T-helper 17 cell (primary cell): ENCODE measurements at places on chromosomes 3 and 15.

- no peak for DNase-seq
These were observed 22.1 kb downstream of the UBE3A start for GRCh38 chr15:25416693-25417092.

DNA sequence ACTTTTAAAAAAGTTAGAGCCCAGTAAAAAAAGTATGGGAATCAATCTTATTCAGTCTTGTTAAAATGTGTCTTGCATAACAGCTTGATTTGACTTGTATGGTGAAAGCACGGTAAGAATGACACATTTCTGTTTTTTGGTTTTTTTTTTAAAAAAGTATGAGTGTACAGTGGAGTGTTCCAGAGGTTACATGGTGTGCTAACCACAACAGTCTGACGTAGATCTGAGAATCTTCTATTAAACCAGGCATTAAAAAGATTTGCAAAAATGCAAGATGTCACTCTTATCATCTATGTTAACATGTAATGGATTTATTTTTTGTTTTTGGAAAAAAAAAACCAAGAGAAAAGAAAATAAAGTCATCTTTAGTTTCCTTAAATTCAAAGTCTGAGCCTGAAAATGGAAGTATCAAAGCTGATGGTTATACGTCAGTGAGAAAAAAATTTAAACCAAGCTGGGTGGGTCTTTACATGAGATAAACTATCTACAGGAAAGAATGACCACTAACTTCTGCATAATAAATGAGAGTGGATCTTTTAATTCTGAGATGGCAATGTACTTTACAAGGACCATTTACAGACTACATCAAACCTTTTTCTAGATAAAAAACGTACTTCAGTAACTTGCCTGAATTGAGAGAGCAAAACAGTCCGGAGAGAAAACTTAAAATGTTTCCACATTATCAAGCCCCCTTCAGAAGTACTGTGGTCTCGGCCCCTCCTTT, 1.6 kb downstream of the GABPB1 start:
- no peak for DNase-seq

- no peak for DNase-seq
These were observed 158.7 kb downstream of the MTHFS start for GRCh38 chr15:79738143-79738542.

DNA sequence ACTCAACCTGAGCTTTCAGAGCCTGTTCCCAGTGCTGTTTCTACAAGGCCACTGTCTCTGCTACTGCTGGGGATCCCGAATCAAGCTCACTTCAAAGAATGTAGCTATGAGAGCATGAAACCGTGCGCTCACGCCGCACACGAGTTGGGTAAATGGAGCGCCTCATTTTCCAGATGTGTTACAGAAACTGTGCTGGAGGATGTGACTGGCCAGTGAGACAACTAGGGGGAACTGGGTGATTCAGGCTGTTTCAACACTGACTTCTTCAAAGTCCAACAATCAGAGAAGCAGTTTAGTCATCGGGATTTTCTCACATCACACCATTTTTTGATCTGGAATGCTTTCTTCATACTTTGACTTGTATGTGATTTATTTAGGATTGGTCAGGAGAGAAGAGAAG, 3.5 kb downstream of the ZNF710 start:
- no peak for DNase-seq

DNA sequence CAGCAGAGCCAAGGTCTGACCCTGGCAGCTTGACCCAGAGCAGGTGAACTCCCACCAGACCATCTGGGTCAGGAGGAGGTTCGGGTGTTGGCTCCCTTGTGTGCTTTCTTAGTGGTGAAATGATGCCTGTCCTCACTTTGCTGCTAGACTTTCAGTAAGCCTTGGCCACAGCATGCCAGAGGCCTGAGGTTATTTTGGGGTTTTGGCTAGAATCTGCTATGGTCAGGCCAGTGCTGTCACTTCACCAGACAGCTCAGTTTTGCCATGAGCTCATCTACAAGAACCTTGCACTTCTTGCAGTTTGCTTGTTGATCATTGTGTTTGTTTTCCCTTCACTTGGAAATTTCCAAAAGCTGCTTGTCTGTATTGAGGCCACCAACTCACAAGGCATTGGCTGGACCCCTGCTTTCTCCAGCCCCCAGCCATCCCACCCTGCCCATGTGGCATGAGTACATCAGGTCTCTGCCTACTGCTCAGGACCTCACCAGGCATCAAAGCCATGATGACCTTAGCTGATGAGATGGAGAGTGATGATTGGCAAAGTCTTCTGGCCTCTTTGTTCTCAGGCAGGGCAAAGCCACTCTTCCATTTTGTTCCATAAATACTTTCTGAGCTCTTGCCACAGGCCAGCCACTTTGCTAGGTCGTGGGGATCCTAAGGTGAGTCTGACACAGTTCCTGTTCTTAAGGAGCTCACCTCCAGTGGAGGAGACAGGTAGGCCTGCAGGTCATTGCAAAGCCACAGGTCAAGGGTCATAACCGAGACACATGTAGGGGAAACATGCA, 122.6 kb downstream of the ARNT2 start:
- no peak for DNase-seq

- DNase-seq: no peak
These were observed 397.8 kb upstream of the NR2F2 start for GRCh38 chr15:95932676-95933075.

DNA sequence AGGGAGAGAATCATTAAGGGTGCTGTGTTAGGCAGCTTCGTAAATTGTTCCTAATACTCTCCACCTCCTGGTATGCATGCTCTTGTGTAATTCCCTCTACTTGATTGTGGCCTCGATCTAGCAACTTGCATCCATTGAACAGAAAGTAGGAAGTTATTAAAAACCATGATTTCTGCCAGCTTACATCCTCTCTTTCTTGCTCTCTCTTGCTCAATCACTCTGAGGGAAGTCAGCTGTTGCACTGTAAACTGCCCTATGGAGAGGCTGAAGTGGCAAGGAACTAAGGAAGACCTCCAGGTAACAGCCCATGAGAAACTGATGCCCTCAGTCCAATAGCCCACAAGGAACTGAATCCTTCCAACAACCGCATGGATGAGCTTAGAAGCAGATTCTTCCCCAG, 92.6 kb downstream of the ERC2 start:
- no peak for DNase-seq

GRCh38 chr15:62357431-62357830, 192.3 kb upstream of the C2CD4B start:
- DNase-seq: no peak

- DNase-seq: no peak
These were observed 7.8 kb downstream of the SLC51B start for GRCh38 chr15:65052956-65053355.

- DNase-seq: no peak
These were observed 90.3 kb downstream of the BCHE start for GRCh38 chr3:165746874-165747273.

DNA sequence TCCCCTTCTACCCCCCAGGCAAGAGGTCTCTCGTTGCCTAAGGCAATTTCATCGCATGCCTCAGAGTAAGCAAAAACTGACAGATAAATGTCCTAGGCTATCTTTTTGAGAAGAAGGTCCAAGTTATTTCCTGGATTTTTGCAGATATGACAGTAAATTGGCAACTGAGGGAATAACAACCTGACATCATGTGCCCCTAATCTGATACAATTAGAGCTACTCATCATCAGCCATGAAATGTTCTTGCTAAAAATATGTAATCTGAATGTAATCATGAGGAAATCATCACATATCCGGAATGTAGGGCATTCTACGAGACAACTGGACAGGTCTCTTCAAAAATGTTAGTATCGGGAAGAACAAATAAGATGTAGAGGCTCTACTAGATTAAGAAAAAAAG, 44.1 kb downstream of the TNIK start:
- DNase-seq: no peak

- DNase-seq: no peak
These were observed 190.1 kb downstream of the ZIC4 start for GRCh38 chr3:147216143-147216673.

DNA sequence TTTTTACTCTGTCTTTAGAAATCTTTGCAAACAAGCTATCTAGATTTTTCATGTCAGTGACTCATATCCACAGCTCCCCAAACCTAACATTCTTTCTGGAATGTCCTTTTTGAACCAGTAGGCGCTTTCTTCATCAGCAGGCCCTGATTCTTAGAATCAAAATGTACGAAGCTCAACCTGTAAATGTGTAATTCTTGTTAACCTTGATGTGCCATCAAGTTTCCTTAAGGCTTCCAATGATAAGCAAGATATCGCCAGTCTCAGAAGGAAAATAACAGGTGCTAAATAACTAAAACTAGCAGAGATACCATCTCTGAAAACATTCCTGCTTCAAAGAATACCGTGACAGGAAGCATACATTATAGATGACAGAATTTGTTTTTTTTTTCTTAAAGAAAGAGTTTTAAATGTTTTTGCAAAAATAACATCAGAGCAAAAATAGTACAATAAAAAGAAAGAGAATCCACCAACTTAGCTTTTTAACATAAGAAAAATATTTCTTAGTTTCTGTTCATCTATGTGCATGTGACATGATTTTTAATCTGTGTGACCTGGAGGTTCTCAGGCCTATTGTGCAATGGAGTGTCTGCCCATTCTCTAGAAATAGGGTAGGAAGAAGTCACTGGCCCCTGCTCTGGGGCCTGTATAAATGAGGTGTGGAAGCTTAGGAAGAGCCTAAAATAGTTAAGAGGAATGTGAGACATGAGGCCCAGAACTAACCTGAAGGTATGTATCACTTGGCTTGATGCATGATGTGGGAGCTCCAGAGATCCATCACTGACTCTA, 14.7 kb upstream of the SECISBP2L start:
- no peak for DNase-seq

DNA sequence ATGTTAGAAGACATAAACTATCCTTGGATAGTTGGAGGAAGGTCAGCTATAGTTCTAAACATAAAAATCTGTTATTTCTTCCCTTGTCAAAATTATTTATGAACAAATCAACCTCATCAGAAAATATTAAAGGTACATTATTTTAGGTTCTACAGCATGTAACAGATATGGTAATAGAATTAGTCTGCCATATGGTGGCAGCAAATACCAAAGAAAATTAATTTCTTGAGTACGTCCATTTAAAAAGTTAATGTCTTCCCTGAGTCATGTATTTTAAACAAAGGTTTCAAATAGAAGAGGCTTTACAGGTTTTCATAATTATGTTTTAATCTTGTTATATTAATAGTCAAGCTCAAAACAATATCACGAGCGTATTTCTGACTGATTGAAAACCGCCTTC, 17.9 kb upstream of the ANKRD28 start:
- DNase-seq: no peak

GRCh38 chr3:34157491-34157890, 359.1 kb downstream of the PDCD6IP start:
- no peak for DNase-seq

GRCh38 chr3:41863024-41863423, 98.9 kb downstream of the ULK4 start:
- DNase-seq: no peak

DNA sequence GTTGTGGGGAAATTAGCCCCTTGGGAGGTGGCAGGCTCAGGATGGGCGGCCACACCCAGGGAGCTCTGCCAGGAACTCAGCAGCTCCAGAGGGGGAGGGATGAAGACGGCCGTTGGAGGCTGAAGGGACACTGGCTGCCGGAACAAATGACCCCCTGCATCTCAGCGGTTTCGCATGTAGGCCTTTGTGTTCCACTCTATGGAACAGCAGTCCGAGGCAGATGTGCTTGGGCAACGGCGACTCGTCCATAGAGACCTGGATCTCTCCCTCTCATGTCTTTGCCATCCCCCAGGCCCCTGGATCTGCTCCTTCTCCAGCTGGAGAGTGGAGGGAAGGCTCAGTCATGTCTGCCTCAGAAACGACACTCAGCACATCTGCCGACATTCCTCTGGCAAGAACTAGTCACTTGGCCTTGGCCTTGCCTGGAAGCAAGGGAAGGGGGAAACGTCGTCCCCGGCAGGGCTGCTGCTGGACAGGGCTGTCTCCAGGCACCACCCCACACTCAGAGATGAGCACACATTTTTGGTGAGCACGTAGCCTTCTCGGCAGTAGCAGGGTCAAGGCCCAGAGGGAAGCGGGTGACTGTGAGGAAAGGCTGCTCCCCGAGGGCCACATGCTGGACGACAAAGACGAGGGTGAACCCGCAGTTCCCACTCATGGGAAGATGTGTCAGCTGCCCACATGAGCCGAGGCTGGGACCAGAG, 83.8 kb downstream of the ASB7 start:
- DNase-seq: no peak

- DNase-seq: no peak
These were observed 7.9 kb upstream of the FBXO22 start for GRCh38 chr15:75895731-75896130.

- no peak for DNase-seq
These were observed 619 bp downstream of the EIF2AK4 start for GRCh38 chr15:39934397-39935071.

DNA sequence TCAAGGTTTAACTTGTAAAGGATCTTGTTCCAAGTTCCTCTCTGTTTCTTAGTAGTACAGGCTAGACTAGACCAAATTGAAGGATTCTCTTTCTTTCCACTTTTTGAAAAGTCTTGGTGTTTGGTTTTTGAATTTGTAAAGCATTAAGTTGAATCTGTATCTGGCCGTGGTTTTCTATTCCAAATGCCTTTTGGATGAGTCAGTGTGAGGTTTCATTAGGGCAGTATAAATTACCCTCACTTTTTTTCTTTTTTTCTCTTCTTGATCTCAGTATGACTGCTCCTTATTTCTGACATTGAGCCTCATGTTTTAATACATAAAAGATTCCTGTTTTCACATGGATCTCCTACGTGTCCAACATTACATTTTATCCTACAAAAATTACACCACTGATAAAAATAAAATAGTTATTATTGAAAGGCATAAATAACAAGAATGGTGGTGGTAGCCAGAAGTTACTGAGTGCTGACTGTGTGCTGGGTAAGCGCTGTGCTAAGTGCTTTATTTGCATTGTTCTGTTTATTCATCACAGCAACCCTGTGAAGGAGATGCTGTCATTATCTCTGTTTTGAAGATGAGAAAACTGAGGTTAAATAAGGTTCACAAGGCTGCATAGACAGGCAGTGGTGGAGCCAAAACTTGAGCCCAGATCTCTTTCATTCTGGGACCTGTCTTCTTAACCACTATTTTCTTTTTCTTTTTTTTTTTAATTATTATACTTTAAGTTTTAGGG, 48.3 kb downstream of the MITF start:
- DNase-seq: no peak
